ENCODE measurements at places on chromosomes 3 and 15.

DNA sequence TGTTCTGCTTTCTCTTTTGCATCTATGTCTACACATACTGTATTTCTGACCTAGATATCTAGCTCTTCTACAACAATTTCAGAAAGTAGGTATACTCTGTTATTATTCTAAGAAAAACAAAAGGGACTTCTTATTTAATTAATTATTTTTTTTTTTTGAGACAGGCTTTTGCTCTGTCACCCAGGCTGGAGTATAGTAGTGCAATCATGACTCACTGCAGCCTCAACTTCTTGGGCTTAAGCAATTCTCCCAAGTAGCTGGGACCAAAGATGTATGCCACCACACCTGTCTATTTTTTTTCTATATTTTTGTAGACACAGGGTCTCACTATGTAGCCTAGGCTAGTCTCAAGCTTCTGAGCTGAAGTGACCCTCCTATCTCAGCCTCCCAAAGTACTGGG is 130.6 kb downstream of the MBNL1 start:
- DNase-seq: no peak

GRCh38 chr3:115022199-115022598 is 124.9 kb downstream of the ZBTB20 start:
- no peak for DNase-seq

GRCh38 chr15:42060797-42061196 is 33.6 kb downstream of the PLA2G4D start:
- no peak for DNase-seq

- no peak for DNase-seq
Observed at GRCh38 chr15:39946862-39947261, 12.9 kb downstream of the EIF2AK4 start.

DNA sequence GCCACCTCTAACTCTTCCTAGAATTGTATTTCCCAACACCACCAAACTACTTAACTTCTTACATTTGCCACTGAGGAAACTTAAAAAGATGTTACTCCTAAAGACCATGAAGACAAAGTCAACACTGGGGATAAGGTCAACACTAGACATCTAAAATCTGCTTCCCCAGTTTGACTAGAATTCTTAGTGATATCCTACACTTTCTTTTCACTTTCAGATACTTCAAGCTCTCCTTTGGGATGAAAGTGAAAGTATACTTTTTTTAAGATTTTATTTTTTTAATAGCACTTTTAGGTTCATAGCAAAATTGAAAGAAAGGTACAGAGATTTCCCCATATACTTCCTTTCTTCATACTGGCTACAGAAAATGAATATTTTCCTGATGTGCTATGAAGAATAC is 32.6 kb downstream of the GOLIM4 start:
- no peak for DNase-seq

GRCh38 chr3:179410999-179411398 is 40.3 kb downstream of the GNB4 start:
- no peak for DNase-seq

DNA sequence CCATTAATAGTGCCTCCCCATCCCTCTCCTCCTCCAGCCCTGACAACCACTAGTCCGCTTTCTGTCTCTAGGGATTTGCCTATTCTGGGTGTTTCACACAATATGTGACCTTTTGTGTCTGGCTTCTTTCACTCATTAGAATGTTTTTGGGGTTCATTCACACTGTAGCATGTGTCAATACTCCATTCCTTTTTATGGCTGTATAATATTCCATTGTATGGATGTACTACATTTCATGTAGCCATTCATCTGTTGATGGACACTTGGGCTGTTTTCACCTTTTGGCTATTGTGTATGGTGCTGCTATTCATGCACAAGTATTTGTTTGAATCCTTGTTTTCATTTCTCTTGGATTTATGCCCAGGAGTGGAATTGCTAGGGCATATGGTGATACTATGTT is 16.5 kb downstream of the GRK7 start:
- DNase-seq: no peak

- no peak for DNase-seq
Observed at GRCh38 chr15:55708720-55709119, 34.2 kb downstream of the PRTG start.

DNA sequence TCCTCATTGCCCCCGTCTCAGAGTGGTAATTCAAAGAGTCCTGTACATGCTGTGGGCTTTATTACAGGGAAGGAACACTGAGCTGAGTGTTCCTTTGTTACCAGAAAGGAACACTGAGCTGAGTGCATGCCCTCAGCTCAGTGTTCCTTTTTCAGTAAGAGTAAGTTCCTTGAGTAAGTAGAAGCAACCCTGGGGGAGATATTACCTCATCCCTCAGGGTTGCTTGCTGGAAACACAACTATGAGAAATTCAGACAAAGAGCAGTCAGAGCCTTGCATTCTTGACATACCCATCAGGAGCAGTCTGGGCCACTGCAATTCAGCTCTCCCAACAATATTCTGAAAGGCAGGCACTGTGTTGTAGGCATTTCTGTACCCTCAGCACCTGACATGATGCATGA is 17.0 kb downstream of the CHRM5 start:
- peak; percentile 67 for DNase-seq

DNA sequence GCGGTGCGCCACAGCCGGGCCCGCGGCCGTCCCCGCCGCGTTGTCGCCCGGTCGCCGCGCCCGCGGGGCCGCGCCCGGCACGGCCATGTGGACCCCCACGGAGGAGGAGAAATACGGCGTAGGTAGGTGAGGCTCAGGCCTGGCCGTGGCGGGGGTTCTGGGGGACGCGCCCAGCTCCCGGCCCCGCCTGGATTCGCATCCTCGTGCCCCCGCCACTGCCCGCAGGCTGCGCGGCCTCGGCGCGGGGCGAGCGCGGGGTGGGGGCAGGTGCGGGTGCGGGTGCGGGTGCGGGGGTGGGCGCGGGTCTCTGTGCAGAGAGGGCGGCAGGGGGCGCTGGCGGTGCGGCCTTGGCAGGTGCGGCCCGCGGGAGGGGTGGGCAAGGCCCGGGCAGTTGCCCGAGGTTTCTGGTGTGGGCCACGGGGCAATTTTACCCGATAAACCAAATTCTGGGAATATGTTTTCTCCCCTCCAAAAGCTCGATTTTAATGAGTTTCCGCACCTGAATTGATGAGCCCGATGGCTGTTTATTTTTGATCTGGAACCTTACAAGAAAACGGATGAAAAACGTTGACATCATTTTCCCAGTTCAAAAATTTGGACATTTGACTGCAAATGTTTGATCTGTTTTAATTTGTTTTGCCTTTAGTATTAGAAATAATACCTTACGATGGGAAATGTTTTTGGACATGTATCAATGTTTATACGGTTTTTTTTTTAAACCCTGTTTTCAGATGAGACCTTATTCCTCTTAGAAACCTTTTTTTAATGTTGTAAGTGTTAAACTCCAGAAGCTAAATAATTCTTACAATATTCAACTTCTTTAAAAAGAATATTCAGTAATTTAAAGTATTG is 678 bp downstream of the DOCK3 start:
- DNase-seq: no peak

DNA sequence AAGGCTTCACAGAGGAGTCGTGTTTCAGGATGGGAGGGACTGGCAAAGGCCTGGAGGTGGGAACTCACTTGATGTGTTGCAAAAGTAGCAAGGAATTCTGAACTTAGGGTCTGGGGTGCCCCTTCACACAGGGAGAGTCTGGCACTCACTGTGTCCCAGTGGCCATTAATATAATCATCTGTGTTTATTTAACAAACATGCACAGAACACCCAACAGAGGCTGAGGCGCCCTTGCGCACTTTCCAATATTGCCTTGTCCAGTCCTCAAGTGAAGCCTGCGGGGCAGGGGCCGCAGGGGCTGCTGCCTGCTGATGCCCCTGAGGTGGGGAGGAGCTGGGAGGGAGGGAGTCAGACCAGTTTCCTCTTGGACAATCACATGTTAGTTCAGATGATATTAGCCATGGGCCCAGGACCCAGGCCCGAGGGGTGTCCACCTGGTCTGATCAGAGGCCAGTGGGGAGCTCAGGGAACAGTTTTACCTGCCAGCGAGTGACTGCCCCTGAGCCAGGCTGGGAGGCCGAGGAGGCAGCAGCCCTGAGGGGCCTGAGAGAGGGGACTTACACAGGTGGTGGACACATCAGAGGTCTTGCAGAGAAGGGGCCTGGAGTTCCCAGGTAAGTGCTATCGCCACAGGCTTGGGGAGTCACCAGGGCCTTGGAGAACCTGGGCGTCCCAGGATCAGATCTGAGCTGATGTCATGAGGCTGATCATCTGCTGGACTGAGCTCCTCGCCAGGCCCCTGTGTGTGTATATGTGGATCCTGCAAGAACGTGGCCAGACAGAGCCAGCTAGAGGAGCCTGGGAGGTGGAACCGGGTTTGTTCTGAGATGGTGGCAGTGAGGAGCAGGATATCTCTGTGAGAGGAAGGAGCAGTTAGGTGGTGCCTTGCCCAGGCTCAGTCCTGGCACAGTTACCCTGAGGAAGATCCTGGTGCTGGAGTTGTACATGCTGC is 13.8 kb upstream of the TXNRD3 start:
- DNase-seq: no peak

DNA sequence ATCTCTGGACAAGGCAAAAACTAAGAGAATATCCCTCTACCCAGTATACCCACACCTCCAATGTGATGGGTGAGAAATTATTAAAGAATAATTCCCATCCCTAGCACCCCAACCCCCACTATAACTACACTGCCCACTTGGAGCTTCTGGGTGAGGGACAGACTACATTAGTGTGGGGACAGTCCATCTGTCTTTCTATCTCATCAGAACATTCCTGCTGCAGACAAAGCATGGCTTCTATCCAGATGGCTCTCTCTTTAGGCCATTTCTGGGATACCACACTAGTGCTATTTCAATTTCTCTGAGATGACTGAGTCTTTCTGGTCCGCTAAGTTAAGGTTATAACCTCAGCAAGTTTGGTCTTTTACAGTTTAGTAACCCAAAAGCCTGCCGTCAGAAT is 6.6 kb downstream of the CSNK1G1 start:
- no peak for DNase-seq

GRCh38 chr3:111917300-111917699 is 58.2 kb downstream of the PHLDB2 start:
- DNase-seq: no peak

DNA sequence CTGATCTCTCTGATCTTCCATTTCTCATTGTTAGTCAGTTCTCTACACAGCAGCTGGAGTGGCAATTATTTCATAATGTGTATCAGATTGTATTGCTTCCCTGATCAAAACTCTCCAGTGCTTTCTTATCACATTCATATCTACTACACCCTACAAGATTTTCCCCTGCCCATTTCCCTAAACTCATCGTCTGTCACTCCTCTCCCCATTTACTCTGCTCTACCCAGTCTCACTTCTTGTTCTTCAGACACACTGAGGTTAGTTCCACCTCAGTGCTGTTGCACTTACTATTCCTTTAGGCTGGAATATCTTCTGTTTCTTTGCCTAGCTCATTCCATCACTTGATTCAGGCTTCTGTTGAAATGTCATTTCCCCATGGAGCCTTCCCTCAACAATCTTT is 197.1 kb downstream of the SATB1 start:
- no peak for DNase-seq

DNA sequence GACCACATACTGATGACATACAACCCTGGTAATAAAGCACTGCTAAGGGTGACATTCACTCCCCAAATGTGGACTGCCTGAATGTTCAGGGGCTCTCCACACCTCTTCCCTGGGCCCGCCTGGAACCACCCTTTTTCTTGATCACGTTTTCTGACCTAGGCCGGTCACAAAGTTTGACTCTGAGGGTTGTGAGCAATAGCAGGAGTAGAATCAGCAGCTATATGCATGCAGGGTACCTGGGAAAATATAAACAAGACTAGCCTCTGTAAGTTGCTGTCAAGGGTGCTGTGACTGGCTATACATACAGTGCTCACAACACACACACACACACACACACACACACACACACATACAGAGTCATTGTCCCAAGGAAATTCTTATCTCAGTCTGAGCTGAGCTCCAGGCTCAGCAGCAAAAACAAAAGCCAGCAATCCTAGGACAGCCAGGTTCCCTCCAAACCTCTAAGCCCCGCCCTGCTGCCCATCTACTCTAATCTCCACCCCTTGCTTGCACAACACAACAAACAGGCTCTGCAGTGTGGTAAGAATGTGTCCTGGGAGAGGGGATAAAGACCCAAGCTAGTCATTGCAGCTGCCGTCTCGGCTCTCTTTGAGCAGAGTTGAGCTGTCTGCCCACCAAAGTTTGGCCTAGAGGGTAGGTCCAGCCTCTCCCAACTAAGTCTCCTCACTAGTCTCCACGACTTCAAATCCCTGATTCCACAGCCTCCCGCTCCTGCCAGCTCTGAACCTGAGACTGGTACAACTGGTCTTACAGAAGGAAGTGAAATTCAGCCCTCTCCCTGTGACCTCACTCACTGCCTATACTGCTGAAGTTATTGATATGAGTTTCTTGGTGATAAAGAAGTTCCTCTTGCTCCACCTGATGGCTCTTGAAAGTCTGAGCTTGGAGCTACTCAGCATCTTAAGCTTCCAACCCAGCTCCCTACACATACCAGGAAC is 2.2 kb downstream of the BMF start:
- no peak for DNase-seq

DNA sequence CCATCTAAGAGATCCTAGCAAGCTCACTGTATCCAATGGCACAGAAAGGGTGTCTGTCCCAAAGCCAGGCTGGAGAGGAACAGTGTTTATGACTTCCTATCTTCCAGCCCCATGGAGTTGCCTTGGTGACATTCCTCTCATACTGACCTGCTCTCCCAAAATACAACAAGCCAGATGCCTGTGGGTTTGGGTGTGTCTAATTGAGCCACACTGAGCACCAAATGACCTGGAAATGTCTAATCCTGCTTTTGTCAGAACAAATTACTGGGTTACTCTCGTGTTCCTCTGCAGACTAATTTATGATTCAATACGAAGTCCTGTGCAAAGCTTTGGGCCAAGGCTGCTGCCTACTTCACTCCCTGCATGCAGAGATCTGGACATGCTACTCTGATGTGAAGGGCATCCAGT is 98.1 kb upstream of the STRIT1 start:
- DNase-seq: peak; percentile 75

- DNase-seq: no peak
Observed at GRCh38 chr3:161066930-161067329, 38.2 kb downstream of the B3GALNT1 start.

GRCh38 chr15:69344238-69344637 is 45.5 kb downstream of the PAQR5 start:
- DNase-seq: no peak

DNA sequence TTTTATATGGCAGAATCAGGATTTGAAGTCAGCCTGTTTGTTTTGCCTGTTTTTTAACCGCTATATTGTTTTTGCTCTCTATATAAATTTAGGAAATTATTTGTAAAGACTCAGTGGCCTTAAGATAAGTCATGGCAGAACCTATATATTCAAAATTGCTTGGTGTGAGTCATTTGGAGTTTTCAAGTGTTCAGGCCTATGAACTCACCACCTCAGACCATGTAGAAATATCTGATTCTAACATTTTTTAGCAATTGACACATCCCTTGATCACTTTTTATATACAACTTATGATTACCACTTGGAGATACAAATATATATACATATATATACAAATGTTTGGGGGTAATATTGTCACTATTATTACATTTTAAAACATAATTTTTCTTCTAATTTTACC is 95.7 kb downstream of the VGLL3 start:
- DNase-seq: no peak

DNA sequence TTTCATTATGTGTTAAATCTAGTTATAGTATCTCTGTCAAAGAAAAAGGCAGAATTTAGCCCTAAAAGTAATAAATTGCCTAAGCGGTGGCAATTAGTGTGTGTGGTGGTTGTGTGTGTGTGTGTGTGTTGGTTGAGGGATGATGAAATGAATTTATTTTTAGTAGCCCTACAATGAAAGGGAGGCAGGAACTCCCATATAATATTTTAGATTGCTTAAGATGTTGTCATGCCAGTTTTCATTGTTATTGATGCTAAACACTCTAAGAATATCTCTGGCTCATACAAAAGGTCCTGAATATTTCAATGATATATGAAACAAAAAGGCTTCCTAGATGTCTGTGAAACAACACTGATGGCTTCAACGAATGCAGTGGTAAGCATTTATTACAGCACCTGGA is 140.6 kb upstream of the TBC1D5 start:
- DNase-seq: no peak
